ENCODE measurements at places on chromosomes 16 and 17.

DNA sequence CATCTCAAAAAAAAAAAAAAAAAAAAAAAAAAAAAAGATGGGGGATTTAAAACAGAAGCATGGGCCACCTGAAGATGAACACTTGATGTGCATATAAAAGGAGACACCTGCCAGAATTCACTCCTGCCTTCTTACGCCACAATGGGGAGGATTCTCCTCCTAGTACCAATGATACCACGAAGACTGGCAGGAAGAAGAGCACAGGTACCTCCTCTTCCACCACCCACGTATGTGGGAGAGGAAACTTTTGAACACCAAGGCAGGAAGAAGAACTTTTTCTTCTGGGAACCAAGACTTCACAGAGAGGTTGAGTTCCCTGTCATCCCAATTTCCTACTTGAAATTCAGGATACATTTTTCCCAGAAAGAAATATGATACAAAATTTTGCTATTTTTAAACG is 2.7 kb upstream of the MAP2K6 start:
- no peak for DNase-seq

GRCh38 chr16:30903596-30903995 is 7.2 kb downstream of the CTF1 start:
- no peak for DNase-seq

DNA sequence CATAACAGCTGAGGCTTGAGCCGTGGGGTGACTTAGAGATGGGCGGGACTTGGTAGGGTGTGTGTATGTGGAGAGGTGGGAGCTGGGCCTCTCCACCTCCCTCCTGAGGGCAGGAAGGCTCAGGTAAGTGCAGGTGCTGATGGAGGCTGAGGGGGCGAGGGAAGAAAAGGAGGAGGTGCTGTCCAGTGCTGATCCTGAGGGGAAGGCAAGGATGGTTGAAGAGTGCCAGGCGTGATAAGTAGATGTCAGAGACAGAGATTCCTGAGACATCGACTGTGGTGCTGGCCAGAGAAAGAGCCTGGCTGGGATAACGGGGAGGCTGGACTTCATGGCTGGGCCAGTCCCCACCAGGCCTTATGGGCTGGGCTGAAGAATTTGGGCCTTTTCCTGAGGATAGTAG is 159.1 kb downstream of the SDK2 start:
- DNase-seq: no peak

GRCh38 chr16:59859676-59860402 is 1125.7 kb upstream of the GOT2 start:
- DNase-seq: peak; percentile 26

DNA sequence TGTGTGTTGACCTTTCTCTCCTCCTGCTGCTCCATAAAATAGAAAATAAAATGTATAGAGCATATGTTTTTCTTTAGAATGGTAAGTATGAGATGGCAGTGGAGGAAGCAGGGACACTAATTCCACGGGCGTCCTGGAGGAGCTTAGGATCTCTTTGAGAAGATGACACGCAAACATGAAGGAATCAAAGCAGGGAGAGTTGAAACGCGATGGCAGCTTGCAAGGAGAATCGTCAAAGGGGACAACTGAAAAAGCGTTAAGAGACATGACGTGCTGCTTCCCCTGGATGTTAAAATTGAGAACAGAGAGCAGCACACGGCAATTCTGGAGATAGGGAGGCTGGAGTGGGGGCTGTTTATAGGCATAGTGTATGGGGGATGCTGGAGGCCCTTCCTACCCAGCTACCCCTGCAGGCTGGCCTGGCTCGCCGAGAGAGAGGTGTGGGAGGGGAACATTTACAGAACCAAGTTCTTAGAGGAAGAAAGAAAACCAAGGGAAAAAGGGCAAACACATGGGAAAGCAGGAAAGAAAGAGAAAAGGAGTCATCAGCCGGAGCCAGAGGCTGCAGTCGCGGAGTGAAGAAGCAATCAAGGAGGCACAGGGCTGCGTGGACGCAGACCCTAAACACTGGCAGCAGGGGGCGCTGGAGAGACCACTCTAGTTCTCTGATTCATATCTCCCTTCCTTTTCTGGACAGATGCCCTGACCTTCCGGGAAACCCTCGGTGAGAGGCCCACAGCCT is 55.8 kb downstream of the MYH13 start:
- DNase-seq: peak; percentile 40

GRCh38 chr16:25066426-25066746 is 45.2 kb upstream of the LCMT1 start:
- DNase-seq: no peak

DNA sequence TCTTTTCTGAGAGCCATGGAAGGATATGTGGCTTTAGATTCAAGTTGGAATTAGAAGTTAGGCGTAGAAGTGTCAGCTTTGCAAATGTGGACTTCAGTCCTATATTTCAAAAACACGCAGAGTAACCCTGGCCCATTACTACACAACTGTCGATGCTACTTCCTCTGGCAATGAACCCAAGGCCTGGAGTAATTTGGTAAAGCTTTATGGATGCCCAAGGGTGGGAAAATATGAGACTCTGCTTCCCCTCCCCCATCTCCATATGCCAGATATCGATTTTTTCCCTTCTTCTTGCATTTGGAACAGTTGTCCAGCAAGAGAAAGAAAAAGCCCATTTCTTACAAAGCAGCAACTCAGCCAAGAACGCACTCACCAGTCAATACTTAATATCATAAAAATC is 2.9 kb upstream of the MAP1LC3B start:
- no peak for DNase-seq

DNA sequence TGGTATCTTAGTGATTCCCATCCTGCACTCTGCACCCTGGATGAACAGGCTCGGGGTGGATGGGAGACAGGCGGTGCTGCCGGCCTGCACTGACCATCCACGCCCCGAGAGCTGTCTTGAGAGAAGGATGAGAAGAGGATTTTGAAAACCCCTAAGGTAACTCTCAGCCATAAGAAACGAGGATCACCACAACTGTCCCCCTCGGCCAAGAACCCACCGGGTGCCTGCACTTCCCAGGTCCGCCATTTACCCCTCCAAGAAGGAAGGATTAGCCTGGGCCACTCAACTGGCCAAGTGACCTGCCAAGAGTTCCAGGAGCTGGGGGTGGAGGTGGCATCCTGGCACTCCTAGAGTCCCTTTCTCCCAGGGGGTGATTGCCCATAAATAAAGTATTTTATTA is 302.4 kb upstream of the TNRC6C start:
- DNase-seq: no peak

- DNase-seq: no peak
Measured at GRCh38 chr16:2985893-2986355, 5.7 kb upstream of the PKMYT1 start.
